ENCODE measurements at places on chromosomes 7 and 10.

DNA sequence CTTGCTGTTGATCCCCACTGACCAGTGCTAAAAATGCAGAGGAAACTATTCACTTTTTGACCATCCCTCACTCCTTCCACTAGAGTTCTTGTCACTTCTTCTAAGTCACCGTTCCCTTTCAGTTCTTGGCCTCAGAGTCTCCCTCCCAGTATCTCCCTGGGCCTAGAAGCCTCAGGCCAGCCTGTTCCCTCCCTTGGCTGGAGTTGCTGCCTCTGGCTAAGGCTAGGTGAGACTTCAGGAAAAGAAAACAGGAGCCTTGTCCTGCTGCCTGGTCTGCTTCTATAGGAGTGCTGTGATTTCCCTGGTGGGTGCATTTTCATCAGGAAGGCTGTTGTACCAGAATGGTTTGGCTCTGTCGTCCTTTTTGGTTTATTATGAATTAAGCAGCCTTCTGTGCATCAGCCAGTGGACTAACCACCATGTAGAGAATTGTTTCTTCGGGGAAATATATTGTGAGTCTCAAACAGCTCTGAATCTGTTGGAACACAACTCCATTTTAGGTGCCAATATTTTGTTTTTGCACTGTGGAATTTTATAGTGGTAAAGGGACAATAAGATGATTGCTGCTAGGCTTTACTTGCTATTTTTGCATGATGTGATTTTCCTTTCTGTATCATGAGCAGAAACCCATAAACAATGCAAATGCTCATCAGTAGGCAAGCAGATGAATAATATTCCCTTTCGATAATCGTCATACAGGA is 233.4 kb upstream of the FZD1 start:
- DNase-seq = no peak

GRCh38 chr10:83427101-83427500 is 712.2 kb upstream of the GHITM start:
- DNase-seq = no peak

DNA sequence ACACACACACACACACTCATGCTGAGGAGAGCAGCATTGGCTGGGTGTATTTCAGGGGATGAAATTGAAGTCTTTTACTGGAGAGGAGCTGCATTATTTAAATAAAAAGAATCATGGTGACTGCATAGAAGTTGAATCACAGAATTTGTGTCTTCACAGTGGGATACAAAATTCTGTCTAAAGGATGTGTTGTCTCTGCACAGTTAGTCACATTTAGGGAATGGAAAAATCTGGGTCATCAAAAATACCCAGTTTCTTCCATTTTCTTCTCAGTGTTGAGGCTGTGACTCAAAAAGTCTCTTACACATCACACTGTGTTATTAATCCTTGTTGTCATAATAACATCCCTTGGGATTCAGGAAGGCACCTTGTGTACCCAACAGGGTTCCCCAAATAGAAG is 10.9 kb downstream of the PAPSS2 start:
- DNase-seq = no peak

DNA sequence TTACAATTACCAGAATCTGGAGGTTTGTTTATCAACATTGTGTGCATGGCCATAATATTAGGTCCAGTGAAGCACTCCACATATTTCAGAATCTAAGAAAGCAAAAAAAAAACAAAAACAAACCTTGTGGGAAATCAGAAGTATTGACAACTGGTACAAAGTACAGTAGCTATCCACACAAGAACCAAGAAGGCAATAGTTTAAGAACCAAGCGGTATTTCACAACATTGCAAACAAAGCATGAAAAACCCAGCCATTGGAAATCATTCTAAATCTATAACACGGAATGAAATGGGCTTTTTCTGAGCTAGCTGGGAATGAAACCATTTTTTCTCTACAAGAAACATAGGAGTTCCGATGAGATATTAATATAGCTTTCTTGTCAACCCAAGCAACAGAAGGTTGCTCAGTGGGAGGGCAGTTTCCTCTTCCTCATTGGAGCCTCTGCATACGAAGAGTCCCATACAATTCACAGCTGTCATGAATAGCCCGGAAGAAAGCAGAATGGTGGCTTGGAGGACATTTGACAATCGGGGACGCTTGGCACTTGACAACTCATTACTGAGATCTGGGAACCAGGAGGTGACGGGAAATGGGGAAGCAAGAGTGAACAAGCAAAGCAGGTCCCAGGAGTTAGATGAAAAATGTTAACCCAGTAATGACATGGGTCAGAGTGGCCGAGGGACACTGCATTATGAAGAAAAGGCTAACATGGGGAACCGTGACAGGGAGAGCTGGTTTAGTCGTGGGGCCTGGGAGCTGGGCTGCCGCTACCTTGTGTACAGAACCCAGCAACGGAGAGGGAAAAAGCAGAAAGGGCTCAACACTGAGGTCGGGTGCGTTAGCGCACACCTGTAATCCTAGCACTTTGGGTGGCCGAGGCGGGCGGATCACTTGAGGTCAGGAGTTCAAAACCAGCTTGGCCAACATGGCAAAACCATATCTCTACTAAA is 7.8 kb downstream of the PHYH start:
- no peak for DNase-seq

- no peak for DNase-seq
These were observed 107.8 kb downstream of the CYP26A1 start for GRCh38 chr10:93181271-93182048.

DNA sequence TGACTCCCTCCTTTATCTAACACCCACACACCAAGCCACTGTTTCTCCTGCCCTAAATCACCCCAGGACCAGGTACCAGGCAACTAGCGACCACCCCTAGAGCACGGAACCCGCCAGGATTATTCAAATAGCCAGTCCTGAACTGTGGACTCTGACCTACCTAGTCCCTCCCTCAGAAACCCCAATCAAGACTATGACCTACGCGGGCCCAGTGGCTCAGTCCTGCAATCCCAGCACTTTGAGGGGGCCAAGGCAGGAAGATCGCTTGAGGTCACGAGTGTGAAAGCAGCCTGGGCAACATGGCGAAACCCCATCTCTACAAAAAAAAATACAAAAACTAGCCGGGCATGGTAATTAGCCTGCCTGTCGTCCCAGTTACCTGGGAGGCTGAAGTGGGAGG is 232.8 kb upstream of the FOXK1 start:
- DNase-seq = no peak

DNA sequence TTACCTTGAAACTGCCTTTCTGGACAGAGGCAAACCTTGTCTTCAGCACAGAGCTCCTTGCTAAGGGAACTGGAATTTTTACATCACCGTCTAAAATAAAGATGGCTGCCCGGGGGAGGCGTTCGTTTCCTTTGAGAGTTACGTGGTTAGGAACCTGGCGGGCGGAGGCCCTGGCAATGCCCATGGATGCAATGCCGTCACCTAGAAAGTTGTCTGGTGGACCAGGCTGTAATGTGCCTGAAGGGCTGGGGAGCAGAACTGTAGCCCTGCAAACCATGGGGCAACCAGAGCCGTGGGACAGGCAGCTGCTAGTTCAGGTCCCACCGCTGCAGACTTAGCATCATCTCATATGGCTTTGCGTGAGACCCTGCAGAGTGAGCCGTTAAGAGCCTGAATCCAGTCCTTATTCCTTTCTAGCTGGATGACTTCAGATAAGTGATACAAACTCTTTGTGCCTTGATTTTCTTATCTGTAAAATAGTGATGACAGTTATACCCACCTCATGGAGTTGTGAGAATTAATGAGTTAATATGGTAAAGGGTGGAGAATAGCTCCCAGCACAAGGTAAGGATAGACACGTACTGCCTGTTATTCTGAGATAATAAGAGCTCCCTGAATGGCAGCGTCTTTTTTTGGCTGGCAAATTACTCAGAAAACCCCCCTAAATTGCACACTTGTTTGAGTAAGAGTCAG is 219.7 kb downstream of the EMX2 start:
- no peak for DNase-seq

- no peak for DNase-seq
These were observed 112.5 kb downstream of the SVIL start for GRCh38 chr10:29522061-29522855.

GRCh38 chr7:89500084-89500483 is 654.2 kb upstream of the STEAP1 start:
- no peak for DNase-seq

- DNase-seq = no peak
These were observed 32.0 kb downstream of the SND1 start for GRCh38 chr7:127683776-127684681.

- DNase-seq = no peak
These were observed 35.0 kb upstream of the CBLL1 start for GRCh38 chr7:107708956-107709355.

DNA sequence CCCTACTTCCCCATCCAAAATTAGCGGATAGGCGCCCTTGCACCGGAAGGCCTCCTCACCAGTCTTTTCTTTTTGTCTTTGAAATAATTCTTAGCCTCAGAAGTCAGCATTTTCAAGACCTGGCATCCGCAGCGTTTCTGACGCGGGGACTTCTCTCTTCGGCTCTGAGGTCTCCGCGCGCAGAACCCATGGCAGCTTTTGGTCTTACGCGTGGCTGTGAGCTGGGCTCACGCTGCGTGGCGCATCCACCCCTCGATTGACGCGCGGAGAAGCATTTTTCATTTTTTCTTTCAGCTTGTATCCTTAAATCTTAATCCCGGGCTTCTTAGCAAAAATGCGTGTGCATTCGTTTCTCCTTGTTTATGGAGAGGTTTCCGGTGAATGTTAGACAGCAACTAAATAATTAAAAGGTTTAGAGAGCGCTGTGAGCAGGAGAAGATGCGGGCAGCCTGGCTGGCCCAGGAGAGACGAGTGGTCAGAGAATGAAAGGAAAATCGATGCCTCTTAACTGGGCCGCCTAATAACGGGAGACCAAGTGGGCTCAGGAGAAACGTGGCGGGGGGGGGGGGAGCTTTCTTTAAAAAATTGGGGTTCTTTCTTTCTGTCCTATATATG is 2.0 kb upstream of the GATA3 start:
- DNase-seq = no peak

Data from heart right ventricle (tissue), 16 donors.